ENCODE measurements at places on chromosomes 7 and 10.

DNA sequence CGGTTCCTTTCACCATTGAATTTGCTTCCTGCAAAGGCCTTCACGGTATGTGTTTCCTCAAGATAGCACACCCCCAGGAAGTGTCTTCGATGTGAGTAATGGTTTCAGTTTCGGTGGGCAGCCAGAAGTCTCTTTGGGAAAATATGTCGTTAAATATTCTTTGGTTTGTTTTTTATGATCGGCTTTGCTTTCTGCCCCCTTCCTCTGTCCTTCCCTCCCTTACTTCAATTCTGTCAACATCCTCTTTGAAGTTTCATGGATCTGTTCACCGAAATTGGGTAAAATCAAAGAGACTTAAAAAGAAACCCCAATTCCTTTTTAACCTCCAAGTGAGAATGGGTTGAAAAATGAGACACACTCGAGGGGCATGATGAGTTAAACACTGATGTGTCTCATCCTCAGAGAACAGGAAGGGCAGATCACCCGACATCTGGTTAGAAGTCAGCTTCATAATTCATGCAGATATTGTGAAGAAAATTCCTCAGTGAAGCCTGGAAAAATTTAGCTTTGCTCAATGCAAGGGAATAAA, 170.8 kb upstream of the HABP2 start:
- peak; percentile 54 for DNase-seq

DNA sequence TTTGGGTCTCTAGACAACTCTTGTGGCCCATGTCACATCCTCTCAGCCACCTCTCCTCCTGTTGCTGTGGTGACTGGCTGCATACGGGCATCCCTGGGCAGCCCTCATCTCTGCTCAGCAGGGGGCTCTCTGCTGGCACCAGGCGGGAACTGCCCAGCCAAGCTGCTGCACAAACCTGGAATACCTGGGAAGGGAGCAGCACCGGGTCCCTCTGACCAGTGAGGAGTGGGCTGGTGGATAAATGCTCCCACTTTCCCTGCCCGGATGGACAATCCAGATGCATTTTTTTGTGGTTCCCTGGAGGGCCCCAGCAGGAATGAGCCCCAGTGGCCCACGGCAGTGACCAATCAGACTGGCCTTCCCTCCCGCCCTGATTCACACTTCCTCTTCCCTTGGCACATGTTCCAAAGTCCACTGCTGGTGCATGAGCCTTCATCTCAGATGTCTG, 21.9 kb downstream of the GRID1 start:
- no peak for DNase-seq

GRCh38 chr10:43037942-43038782, 38.7 kb upstream of the RET start:
- DNase-seq, result no peak

- no peak for DNase-seq
These were observed 17.5 kb upstream of the CDK1 start for GRCh38 chr10:60760711-60761210.

DNA sequence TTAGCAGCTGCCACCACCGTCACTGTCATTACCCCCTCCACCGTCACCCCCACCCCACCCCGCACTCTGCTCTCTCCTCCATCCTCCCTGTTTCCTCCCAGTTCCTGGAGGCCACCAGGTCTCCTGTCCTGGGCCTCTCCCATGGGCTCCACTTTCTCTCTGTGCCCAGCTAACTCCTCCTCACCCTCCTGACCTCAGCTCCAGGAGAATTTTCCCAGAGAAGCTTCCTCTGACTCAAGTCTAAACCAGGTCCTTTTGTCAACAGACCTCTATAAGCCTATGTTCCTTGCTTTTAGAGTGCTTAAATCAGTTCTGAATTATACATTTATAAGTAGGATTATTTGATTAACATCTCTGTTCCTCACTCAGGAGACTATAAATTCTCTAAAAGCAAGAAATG, 150.0 kb downstream of the ARHGAP12 start:
- DNase-seq, result no peak

GRCh38 chr10:111873621-111874135, 309.9 kb downstream of the GPAM start:
- DNase-seq, result no peak

DNA sequence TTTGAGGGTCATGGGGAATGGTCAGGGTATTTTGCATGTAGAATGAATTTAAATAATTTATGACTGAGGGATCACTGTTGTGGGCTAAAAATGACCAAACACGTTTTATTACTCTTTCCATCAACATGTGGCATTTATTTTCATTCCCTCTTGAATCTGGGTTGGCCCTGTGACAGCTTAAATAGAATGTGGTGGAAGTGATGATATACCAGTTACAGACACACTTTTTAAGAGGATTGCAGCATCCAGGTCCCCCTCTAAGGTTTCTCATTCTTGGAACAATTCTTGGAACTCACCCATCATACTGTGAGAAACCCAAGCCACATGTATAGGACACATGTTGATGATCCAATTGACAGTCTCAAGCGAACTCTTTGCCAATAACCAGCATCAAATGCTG, 272.4 kb downstream of the ETV1 start:
- DNase-seq, result no peak

DNA sequence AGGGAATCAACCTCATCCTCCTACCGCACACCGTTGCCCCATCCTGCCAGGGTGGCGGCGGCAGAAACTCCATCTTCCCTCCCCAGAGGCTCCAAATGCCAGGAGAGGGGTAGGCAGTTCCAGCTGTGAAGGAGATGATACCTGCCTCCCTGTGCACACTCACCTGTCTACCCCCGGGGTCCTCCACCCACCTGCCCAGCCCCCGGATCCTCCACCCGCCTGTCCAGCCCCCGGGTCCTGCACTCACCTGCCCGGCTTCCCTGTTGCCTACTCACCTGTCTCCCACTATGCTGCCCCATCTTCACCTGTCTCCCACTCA, 13.4 kb upstream of the DNAAF5 start:
- no peak for DNase-seq

DNA sequence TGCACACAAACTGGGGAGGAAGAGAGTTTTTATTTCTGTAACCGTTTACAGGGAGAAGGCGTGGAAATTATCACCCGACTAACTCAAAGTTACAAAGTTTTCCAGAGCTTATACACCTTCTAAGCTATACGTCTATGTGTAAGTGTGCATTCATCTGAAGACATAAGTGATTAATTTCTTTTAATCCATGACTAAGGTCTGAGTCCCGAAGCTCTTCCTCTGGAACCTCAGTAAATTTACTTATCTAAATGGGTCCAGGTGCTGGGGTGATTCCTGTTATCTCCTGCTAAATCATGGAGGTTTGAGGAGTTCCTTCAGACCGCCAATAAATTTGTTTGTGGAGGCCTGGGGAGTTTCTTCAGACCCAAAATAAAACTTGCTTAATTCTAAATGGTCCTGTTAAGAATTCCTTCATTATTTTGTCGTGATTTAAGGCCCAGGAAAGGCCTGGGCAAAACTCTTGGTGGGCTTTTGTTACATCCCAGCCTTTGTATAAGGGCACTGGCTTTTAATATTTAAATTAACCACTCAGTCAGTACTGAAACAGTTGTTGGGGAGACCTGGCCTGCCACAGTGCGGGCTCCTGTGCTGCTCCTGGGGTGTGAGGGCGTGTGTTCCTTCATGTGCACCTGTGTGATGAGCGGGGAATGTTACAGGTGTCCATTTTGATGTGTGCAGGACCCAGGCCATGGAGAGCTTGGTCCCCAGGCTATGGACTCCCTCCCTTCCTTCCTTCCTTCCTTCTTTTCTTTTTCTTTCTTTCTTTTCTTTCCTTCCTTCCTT, 5.8 kb upstream of the METTL27 start:
- DNase-seq, result no peak
